ENCODE measurements at places on chromosomes 7 and 10. TPM values are rescaled to one million over a fixed set of nuclear protein-coding genes. Genes with fewer than 3 reads are reported as not detected.

- DNase-seq: no peak
These were observed 22.0 kb downstream of the CSGALNACT2 start for GRCh38 chr10:43160046-43160920.

The CC2D2B gene
- total RNA-seq: 0.79 TPM

The GRM3 gene
- total RNA-seq: not detected

DNA sequence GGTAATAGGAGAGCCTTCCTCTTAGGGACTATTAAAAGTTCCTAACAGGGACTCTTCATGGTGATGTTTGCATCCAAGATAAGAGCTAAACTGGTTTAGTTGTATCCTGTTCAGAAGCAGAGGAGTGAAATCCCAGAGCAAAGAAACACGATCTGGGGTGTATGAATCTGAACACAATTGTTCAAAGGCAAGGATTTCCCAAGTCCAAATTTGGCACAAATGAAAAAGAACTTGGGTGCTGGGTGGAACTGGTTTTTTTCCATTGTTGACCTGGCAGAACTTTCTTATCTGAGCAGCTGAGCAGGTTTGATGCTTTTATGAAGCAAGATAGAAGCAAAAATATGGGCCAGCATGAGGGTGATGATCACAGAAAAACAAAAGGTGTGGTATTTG is 6.0 kb downstream of the AGFG2 start:
- no peak for DNase-seq

The GATA3 gene
- total RNA-seq: 2.5 TPM

DNA sequence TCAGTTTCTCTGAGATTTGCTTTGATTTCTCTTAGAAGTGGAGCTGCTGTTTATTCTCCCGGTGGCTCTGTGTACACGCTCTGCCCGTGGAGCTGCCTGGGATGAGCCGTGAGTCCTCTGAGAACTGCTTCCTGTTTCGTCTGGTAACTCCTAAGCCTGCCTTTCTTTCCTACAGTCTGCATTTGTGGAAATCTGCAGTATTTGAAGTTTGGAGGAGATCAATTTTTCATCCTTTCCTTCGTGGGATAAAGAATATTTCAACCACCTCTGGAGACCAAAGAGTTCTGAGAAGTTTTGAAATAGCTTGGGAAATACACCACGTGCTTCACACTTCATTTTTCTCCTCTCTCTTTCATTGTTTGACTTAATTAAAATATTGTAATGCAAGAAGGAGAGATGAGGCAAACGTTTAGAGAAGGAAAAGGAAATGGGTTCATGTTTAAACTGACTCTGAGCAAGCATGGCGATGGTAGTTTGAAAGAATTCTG is 311.9 kb downstream of the LRMDA start:
- DNase-seq: no peak

- no peak for DNase-seq
These were observed 23.4 kb downstream of the LOXL4 start for GRCh38 chr10:98244586-98244985.

- no peak for DNase-seq
These were observed 7.7 kb downstream of the HDAC9 start for GRCh38 chr7:18503126-18503866.

- DNase-seq: no peak
These were observed 431.4 kb downstream of the ACTR3B start for GRCh38 chr7:153190986-153191385.

The OPN4 gene
- total RNA-seq: not detected

The FKBP6 gene
- total RNA-seq: not detected

DNA sequence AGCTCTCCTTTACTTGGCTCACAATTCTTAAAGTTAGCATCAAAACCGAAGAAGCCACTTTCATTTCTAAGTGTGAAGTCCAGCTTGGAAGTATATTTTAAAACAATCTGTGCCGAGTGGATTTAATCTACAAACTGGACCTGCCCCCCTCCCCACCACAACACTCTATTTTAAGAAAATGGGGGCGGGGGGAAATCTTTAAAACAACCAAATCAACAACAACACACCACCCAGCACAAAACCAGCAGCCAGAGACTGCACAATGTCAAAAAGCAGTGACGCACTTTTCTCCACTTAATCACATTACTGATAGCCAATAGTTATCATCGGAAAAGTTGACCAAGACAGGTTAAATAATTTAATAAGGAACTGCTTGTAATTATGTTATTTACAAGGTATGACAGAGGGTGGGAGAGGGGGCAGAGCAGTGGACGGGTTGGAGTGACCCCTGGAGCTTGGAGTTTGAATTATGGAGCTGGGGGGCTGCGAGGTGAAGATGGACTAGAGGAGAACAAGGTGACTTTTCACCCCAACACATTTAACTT is 2.8 kb downstream of the EBF3 start:
- no peak for DNase-seq

The PCGF6 gene
- 8.5 TPM for total RNA-seq

DNA sequence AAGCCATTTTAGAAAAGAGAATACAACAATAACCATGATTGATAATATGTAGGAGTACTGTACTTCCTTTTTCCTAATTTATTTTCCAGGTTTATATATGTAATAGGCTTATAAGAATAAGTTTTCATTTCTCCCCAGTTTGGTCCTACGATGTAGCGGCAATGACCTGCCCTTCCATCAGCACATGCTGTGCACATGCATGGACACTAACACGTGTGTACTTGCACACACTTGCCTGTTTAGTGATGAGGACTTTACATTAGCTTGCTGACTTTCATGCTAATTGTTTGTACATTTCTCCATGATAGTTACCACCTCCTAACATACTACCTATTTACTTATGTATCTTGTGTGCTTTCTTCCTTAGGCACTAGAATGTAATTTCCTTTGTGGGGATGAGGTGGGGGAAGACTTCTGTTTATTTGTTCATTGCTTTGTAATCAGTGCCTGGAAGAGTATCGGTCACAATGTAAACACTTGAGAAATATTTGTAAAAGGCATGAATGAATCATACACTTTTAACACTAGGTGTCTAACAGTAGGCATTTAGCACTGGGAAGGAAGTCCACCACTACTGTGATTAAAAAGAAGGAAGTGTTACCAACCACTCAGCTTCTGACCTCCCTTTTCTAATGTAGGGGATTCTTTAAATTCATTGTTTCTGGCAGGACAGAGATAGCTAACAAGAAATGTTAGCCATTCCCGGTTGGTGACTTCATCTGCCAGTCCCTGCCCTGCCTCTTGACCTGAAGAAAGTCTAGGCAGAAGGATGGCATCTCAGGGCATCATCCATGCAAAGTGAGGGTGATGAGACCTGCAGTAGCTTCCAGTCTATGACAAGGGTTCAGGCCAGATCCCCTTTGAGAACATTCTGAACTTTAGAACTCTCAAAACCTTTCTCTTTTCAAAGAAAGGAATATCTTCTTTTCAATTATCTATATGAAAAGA is 120.2 kb upstream of the RAB18 start:
- no peak for DNase-seq

DNA sequence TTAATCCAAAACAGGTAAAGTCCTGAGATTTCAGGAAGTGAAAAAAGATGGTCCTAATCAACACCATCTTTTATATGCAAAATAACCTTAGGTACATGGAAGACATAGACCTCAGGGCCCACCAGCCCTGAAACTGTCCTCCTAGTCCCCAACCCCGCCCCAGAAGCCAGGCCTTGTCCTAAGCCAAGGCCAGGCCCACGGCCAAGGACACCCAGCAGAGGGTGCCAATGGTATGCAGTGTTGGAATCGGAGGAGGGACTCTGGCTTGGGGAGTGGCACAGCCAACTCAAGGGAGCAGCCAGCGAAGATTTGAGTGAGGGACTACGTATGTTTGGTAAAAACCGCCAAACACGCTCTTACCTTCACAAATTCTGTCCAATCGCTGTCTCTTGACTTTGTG is 96.7 kb downstream of the ZRANB1 start:
- DNase-seq: no peak

Data from left lung (tissue), 14 donors.